Foreskin keratinocyte (primary cell): ENCODE measurements at places on chromosomes 7 and 10. TPM values are rescaled to one million over a fixed set of nuclear protein-coding genes. Genes with fewer than 3 reads are reported as not detected.

Gene GPR15LG
- not detected in 2 replicates for polyA plus RNA-seq

Gene AOC1
- polyA plus RNA-seq: not detected in 2 replicates

Gene PODXL
- polyA plus RNA-seq: 0.17 and 0.72 TPM in 2 replicates

Gene STAM
- 9.8 and 12.0 TPM in 2 replicates for polyA plus RNA-seq

Gene CTTNBP2
- 0.13 TPM in 1 of 2 replicates, not detected in the other for polyA plus RNA-seq

DNA sequence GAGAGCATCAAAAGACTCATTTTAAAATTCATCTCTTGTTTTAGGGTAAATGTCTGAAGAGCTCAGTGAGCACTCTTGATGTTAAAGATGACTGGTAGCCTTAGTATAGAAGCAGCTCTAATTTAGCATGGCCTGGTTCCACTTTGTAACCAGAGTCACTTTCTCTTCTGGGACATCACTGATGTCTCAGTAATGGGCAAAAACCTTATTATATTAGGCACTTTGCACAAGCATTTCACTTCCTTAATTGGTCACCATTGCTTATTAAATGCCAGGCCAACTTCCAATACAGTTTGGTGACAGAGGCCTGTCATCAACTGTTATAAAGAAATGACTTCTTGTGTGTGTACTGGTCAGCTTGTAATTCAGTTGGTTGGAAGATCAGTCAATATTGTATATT lies 53.0 kb downstream of the STEAP1B start:
- DNase-seq: no peak

DNA sequence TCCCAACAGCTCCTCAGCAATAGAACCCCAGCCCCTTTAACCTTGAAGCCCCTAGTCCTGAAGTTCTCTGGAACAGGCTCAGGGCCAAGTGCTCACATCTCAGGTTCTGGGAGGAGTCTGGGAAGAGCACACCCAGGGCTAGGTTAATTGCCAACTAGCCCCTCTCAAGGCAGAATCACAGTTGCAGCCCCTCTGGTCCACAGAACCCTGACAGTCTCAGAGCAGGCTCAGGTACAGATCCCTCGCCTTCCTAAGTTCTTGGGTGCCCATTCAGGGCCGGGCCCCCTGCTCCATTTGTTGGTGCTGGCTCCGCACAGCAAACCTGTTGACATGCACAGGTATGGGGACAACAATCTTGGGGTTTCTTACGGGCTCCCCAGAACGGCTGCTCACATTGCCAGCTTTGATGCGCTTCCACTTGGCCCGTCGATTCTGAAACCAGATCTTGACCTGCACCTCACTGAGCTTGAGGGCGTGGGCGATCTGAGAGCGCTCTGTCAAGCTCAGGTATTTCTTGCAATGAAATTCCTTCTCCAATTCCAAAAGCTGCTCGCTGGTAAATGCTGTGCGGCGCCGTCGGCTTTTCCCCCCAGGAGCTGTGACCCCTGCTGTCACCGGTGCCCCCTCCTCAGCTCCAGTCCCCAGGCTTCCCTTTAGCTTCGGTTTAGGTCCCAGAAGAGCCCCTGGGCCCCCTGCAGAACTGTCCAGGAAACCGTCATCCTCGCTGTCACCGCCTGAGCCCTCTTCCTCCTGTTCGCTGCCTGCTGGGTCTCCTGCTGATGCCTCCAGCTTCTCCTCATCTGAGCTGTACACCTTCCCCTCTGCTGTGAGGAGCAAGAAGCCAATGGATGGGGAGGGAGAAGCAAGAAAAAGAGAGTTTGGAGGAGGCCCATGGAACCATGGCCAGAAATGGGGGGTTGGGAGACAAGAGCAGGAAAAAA lies 18.9 kb downstream of the GBX1 start:
- no peak for DNase-seq

GRCh38 chr10:49655099-49655498 lies 24.4 kb upstream of the C10orf53 start:
- DNase-seq: no peak

DNA sequence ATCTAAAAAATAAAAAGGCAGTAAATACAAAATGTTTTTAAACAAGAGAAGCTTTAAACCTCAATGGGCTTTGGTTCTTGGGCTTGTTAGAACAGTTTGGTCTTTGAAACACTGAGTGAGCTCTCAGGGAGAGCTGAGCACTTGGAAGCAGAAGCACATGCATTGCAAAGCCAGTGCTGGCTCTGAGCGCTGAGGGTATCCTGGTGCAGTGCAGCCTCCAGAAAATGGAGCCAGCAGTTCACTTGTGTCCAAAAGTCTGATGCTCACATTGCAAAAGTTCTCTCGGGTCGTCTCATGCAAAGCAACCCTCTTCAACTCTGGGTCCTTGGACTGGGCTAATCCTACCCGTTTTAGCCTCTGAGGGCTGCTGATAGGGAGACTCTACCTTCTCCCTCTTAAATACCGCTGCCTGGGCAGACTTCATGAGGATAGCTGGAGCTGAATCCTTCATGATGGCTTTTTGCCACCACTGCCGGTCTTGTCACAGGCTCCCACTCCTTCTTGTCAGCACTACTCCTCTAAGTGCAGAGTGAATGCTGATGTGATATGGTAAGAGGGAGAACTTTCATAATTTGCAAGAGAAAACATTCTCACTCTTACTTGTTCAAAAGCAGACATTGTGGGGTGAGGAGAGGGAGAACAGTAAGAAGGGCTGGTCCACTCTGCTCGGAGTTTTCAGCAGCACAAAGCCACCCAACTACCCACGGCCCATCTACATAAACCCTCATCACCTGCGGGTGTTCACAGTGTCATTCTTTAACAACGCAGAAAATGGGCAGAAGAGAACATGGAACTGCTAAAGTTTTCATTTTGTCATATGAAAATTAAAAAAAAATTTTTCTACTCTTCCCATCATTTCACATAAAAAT lies 42.2 kb upstream of the BMPER start:
- no peak for DNase-seq

- DNase-seq: no peak
Measured at GRCh38 chr7:135666846-135667245, 4.5 kb downstream of the STMP1 start.

DNA sequence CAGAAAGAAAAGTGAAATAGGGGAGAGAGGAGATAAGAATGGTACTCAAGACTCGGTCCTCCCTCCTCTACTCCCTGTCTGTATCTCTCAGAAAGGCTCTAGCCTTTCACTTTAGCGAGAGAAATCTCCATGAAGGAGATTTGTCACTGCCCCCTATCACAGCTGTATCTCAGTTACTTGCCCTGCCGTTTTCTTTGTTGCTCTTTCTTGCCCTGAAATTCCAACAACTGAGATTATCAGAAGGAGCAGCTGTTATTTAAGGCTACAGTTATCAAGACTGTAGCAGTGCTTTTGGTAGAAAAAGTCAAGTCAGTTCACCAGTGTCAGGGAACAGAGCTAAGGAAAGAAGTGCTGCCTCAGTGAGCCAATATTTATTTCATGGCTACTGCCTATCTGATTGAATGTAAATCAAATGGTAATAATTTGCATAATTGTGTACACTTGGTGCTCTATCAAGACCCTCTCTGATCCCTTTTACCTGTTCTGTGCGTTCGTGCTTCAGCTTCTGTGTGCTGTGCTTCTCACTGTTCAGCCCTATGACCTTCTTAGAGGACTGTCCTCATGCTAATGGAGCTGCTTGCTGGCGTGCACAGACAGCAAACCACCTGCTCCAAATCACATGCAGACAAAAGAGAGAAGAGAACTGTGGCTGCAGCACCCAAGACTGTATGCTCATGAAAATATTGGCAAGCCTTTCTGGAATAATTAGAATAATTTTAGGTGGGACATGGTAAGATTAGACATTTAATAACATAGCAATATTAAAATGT lies 180.2 kb upstream of the FAM3C start:
- DNase-seq: no peak
